ENCODE measurements at places on chromosomes 5 and 9.

- no peak for DNase-seq
Observed at GRCh38 chr5:80189201-80189600, 66.6 kb downstream of the SERINC5 start.

GRCh38 chr5:172370237-172370640 is 84.1 kb downstream of the SH3PXD2B start:
- DNase-seq, result no peak

GRCh38 chr9:105070176-105070575 is 142.2 kb upstream of the ABCA1 start:
- no peak for DNase-seq

GRCh38 chr5:173669483-173669882 is 53.0 kb upstream of the BOD1 start:
- DNase-seq, result no peak

DNA sequence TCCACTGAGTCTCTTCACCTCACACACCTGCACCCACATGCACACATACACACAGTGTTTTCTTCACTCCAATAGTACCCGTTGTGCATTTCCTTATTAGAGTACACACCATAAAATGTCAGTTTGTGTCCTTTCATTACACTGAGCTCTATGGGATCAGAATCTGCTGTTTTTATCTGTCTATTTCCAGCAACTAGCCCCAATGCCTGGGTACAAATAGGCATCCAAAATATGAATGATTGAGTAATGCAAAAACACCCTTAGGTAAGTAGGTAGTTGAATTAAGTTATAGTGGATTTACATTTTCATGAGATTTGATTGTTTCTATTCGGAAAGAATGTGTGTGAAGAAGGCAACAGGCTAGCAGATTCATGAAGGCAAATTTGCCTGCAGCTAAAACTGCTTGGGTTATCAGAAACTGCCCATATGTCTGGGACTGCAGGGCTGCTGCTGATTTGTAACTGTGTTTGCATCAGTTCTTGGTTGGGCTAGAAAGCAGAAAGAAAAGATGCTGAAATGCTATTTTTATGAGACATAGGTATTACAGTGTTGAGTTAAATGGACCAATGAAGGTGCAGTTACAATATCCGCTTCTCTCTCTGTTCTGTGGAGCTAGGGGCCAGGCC is 26.9 kb downstream of the PPP3R2 start:
- DNase-seq, result peak; percentile 40

GRCh38 chr5:9265441-9266287 is 280.2 kb downstream of the SEMA5A start:
- no peak for DNase-seq

DNA sequence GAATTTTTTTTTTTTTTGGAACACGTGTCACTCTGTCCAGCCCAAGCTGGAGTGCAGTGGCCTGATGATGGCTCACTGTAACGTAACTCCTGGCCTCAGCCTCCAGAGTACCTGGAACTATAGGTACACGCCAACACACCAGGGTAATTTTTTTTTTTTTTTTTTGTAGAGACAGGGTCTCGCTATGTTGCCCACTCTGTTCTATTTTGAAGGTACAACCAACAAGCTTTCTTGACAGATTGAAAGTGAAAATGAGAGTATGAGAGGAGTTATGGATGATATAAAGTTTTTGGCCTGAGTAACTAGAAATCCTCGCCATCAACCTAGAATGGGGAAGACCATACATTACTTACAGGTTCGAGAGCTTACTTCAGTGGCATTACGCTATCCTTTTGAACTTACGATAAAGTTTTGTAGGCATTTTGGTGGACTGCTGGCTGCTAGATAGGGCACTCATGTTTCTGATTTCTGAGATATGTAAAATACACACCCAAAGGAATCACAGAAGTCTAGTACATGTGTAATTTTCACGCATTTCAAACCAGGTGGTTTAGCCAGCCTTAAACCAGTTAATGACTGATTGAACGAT is 806 bp upstream of the CDC42SE2 start:
- DNase-seq, result no peak

- DNase-seq, result no peak
Observed at GRCh38 chr5:160923936-160924710, 72.1 kb upstream of the ATP10B start.

DNA sequence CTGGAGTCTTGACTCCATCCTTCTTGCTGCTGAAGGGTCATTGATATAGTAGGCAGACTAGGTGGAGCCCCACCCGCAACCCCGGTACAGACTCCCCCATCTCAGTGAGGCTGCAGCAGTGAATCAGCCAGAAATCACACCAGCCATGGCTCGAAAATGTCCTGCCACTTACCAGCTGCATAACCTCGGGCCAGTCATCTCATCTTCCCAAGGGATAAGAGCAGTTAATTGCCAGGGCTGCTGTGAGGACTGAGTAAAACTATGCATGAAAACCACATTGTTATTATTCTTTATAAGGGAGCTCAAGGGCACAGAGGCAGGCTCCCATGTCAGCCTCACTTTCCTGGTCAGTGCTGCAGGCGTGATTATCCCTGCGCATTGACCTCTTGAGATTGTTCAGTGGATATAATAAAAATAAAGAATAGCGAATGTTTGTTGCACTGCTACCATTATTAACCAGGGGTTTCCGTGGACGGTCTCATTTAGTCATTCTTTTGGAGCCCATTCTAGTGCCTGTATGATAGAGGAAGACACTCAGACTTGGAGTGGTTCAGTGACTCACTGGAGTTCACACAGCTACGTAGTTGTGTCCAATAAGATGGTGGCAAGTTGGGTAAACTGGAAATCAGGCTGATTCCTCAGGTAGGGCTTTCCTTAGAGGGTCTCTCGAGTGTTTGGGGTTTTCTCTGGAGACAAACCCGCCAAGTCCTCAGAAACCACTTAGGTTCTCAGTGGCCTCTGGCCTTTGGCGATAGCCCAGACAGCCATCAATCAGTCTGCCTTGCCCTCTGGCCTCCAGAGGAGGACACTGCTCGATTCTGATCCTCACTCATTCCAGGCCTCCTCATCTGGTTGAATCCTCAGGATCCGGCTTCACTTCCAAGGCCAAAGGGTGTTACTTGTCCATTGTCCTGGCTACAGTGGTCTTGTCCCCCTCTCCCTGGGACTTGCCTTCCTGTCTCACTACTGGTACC is 39.9 kb downstream of the COL15A1 start:
- no peak for DNase-seq

DNA sequence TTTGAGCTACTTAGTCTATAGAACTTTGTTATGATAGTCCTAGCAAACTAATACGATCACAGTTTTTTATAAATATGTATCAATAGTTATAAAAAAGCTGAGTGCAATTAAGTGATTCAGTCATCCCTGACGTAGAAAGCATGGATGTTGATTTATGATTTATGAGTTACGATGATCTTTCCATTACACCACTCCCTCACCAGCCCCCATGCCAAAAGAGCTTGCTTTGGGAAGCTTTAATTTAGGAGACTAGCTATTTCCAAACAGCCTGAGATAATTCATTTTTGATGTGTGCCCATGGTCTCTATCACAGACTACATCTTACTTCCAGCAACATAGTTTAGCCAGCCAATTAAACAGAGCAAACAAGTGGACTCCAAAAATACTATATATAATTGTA is 256.8 kb downstream of the GABRG2 start:
- no peak for DNase-seq

- DNase-seq, result no peak
Observed at GRCh38 chr5:43099640-43100039, 21.1 kb upstream of the ZNF131 start.

DNA sequence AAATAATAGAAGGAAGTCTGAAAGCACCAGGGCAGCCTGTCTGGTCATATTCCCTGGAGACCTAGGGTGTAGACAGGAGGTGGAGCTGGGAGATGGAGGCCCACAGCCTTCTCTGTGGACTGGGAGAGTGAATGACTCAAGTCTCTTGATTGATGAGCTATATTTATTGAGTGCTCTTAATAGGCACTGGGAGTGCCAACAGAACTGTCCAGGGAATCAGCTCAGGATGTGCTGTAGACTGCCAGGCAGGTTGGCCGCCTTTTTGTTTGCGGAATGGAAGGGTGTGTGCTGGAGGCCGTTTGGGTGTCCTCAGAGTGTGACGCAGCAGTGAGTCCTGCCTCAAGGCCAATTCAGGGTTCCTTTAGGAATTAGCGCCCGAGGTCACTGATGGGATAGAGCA is 33.4 kb upstream of the POMT1 start:
- DNase-seq, result no peak

GRCh38 chr9:123735376-123735775 is 194.6 kb downstream of the DENND1A start:
- no peak for DNase-seq

GRCh38 chr5:60453186-60453976 is 246.6 kb downstream of the DEPDC1B start:
- no peak for DNase-seq

DNA sequence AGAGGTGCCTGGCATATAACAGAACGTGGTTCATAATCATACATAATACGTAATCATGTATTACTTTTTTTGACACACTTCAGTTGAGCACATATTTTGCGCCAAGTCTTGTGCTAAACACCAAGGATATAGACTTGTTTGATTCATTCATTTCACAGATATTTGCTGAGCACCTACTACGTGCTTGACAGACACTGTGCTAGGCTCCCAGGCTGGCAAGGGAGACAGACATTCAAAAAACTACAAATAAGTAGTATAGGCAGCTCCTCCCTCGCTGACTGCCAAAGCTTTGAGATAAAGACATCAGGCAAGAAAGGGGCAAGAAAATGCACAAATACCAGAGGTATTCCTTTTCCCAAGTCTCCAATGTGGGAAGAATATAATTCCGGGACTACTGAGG is 122.5 kb upstream of the CPEB4 start:
- DNase-seq, result no peak

DNA sequence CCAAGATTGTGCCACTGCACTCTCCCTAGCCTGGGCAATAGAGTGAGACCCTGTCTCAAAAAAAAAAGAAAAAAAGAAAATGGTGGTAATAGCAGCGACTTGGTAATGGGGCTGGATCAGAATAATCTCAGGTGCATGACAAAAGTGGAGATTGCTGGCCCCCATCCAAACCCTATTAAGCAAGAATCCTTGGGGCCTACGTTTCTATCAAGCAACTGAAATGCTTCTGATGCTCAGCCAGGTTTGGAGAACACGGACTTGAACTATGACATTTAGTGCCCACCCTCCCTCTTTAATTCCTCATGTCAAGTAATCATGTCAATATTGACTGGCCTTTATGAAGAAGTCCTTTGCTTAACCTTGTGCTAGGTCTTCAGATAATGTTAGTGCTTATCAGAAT is 6.6 kb downstream of the C5orf52 start:
- no peak for DNase-seq

DNA sequence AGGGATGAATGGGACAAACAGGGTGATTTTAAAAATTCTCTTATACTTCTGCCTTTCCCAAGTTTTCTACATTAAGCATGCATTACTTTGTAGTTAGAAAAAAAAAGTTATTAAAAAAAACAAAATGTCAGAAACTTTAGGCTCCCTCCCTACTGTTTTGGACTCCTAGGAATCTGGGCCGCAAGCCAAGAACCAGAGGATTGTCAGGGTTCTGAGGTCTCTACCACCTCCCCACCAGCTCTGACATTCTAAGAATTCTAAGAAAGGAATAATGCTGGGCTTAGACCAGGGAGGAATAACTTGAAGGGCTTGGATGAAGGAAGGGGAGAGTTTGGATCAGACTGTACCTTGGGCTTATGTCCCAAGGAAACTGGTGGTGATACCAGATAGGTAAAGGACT is 1.1 kb upstream of the ARHGEF39 start:
- DNase-seq, result no peak

GRCh38 chr9:97906236-97906831 is 16.0 kb downstream of the TRMO start:
- no peak for DNase-seq

DNA sequence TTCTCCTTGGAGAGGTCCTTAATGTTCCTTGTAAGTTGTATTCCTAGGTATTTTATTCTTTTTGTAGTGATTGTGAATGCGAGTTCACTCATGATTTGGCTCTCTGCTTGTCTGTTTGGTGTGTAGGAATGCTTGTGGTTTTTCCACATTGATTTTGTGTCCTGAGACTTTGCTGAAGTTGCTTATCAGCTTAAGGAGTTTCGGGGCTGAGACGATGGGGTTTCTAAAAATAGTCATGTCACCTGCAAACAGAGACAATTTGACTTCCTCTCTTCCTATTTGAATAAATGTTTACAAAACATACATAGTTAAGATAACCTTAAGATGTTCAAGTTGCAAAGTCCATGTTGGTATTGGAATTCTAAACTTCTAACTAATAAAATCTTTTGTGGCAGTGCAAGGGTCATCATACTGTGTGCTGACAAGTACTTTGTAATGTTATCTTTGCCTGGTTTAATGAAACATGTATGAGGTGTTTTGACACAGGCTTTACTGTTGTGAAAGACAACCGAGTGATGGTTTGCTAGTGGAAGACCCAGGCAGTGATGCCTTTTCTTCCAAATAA is 286.2 kb downstream of the MRPS30 start:
- DNase-seq, result no peak

GRCh38 chr9:31745468-31745867 is 639.0 kb upstream of the ACO1 start:
- DNase-seq, result no peak

DNA sequence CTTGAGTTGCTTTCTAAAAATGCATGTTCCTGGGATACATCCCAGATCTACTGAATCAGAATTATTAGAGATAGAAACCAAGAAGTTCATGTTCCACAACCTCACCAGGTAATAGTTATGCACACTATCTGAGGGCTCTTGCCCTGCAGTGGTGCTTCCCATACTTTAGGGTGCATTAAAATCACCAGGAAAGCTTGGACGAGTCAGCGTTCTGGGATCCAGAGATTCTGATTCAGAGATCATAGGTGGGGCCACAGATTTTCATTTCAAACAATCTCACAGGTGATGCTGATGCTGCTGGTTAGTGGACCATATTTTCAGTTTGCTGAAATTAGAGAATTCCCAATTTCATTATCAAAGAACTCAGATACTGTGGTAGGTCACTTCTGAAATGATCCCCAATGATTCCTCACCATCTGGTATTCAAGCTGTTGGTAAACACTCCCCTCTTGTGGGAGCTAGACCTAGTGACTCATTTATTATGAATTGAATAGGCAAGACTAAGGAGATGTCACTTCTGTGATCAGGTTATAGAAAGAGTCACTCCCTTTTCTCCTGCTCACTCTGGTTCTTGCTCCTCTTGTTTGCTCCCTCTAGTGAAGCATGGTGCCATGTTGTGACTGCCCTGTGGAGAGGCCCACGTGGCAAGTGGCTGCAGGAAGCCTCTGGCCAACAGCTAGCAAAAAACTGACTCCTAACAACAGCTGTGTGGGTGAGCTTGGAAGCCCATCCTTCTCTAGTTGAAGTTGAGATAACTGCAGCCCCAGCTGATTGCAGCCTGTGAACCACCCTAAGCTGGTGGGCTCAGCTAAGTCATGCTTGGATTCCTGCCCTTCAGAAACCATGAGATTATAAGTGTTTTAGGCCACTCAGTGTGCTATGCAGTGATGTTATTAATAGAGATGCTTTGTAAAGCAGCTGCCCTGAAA is 59.8 kb downstream of the SH3TC2 start:
- no peak for DNase-seq

- no peak for DNase-seq
Observed at GRCh38 chr5:40389591-40389990, 290.1 kb upstream of the PTGER4 start.

Data from hematopoietic multipotent progenitor cell treated with erythropoietin and hydrocortisone succinate and interleukin-3 and kit ligand, for 15 days (in vitro differentiated cells).